ENCODE measurements at places on chromosomes 6 and 20.

- no peaks in the 10 kb centered on the region for H3K4me1 ChIP-seq
- no peak for DNase-seq
- peaks cover 4% of the 10 kb centered on the region for H3K27me3 ChIP-seq
- no peak overlapping the region for H3K4me3 ChIP-seq
These were observed 62.7 kb downstream of the PLCB1 start for GRCh38 chr20:8194721-8195120.

DNA sequence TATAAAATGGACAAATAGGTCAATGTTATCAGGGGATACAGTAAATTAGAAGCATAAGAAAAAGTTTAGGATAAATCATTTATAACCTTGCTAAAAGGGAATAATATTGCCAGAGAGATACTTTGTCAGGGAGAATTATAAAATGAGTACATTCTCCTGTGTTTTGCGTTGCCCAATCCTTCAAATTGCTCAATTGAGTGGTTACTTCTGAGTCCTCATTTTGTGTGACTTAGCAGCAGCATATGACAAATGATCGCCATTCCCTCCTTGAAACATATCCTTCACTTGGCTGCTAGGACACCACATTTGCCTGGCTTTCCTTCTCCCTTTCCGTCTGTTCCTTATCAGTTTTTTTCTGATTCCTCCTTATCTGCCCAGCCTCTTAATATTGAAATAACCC is 106.7 kb upstream of the FLRT3 start:
- H3K36me3 ChIP-seq: no peaks in the 10 kb centered on the region
- no peaks in the 10 kb centered on the region for H3K27me3 ChIP-seq
- H3K4me1 ChIP-seq: no peaks in the 10 kb centered on the region

DNA sequence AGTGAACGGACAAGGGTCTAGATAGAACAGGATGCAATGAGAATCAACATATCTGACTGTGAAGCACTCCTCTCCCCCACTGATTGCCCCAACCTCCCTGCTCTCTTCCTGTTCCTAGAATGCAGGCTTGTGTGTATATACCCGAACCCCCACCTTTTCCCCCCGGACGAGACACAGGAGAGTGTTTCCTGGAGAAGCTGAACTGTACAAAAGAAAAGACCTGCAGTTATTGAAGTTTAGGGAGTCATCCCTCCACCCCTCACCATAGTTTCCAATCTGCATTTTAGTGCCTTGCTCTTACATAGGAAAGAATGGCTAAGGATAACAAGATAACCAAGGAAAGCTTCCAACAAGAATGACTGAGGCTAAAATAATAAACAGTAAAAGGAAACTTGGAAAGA is 55.5 kb upstream of the PDE10A start:
- H3K36me3 ChIP-seq: no peaks in the 10 kb centered on the region
- DNase-seq: no peak
- no peaks in the 10 kb centered on the region for H3K4me1 ChIP-seq
- no peaks in the 10 kb centered on the region for H3K27me3 ChIP-seq
- H3K27ac ChIP-seq: no peak overlapping the region

- no peak overlapping the region for H3K4me3 ChIP-seq
- peaks cover 52% of the 10 kb centered on the region for H3K4me1 ChIP-seq
- DNase-seq: no peak
- H3K27me3 ChIP-seq: no peaks in the 10 kb centered on the region
- H3K27ac ChIP-seq: no peak overlapping the region
These were observed 1.8 kb upstream of the CTSZ start for GRCh38 chr20:59008715-59009336.

DNA sequence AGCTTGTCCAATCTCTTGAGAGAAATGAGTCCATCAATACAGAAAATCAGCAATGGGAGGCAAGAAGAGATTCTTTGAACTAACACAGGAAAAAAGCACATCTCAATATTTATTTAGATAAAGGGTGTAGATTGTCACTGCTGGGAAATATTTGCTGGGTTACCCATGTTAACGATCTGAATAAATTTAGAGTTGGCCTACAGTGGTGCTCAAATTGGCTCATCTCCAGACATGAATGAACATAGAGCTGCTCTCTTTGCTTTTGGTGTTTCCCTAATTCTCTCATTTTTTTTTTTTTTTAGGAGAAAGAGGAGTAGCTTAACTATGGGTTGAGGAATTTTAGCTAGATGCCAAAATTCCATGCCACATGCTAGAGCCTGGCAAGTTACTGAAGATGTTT is 471.2 kb downstream of the PKHD1 start:
- H3K36me3 ChIP-seq: no peaks in the 10 kb centered on the region
- H3K4me3 ChIP-seq: no peak overlapping the region
- H3K27ac ChIP-seq: no peak overlapping the region

DNA sequence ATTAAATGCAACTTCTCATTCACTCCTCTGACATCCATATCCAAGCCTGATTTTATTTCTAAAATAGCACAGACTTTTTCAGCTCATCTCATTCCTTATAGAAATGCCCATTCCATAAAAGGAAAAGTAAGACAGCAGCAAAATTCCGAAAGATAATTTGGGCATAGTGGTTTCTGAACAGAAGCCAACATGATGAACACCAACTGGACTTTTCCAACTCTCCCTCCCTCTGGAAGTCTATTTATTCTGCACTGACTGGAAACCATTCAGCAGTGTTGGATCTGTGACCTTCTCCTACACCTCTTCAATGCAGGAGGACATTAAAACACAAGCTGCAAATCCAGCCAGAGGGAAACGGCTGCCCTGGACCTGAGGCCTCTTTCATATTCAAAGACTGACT is 306.2 kb upstream of the NT5E start:
- no peaks in the 10 kb centered on the region for H3K4me1 ChIP-seq
- no peak for DNase-seq
- no peak overlapping the region for H3K4me3 ChIP-seq
- no peak overlapping the region for H3K27ac ChIP-seq
- no peaks in the 10 kb centered on the region for H3K27me3 ChIP-seq

GRCh38 chr20:47583551-47583950 is 81.9 kb downstream of the NCOA3 start:
- no peaks in the 10 kb centered on the region for H3K27me3 ChIP-seq
- H3K27ac ChIP-seq: no peak overlapping the region
- DNase-seq: no peak
- peaks cover 31% of the 10 kb centered on the region for H3K36me3 ChIP-seq
- H3K4me3 ChIP-seq: no peak overlapping the region

DNA sequence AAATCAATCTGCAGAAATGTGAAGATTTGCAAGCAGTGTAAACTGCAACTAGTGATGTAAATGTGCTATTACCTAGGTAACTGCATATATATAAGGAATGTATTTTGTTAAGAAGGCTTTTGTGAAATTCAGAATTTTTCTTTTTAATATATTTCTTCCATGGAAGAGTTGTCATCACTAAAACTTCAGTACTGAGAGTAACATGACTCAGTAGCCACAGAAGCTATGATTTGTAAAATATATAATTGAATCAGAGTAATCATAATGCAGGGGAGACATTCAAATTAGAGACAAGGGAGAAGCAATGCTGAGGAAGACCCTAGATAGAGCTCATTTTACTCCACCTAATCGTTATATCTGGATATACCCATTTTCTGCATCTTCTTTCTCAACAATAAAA is 141.7 kb downstream of the ADGRG6 start:
- no peak overlapping the region for H3K4me3 ChIP-seq
- H3K27ac ChIP-seq: no peak overlapping the region
- peaks cover 3% of the 10 kb centered on the region for H3K27me3 ChIP-seq
- no peaks in the 10 kb centered on the region for H3K36me3 ChIP-seq
- no peaks in the 10 kb centered on the region for H3K4me1 ChIP-seq

DNA sequence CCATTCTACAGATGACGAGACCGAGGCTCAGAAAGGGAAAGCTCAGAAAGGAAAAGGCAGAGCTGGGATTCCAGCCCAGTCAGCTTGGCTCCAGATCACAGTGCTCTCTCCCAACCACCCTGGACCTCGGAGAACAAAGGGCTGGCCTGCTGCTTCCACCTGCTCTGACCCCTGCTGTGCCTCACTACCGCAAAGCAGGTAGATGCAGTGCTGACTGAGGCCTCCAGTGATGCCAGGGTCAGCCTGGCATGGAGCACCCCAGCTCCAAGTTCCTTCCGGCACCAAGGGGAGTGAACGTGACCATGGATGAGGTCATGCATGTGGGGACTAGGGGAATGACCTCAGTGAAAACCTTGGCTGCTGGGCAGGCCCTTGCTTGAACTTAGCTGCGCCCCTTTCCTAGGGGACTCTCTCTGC is 20.7 kb upstream of the TLDC2 start:
- peaks cover 14% of the 10 kb centered on the region for H3K4me1 ChIP-seq
- no peaks in the 10 kb centered on the region for H3K36me3 ChIP-seq
- DNase-seq: no peak
- no peak overlapping the region for H3K27ac ChIP-seq

DNA sequence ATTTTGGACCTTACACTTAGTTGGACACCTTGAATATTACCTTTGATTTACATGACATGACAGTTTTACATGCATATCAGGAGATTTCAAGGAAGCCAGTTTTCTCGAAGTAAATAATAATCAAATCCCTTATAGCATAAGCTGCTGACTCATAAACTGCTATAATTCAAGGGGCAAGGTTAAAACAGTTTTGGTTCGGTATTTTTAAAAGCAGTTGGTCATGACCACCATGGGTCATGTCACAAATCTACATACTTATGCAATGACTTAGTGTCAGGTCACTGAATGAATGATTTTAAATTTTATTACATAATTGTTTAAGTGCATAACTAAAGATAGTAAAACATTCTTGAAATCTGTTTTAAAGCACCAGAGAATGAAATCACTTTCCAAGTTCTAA is 158.0 kb downstream of the DST start:
- H3K4me1 ChIP-seq: no peaks in the 10 kb centered on the region
- H3K36me3 ChIP-seq: no peaks in the 10 kb centered on the region
- H3K27ac ChIP-seq: no peak overlapping the region
- no peaks in the 10 kb centered on the region for H3K27me3 ChIP-seq
- H3K4me3 ChIP-seq: no peak overlapping the region

- no peaks in the 10 kb centered on the region for H3K36me3 ChIP-seq
- DNase-seq: no peak
- no peaks in the 10 kb centered on the region for H3K4me1 ChIP-seq
- H3K27ac ChIP-seq: no peak overlapping the region
These were observed 315.5 kb downstream of the TENT5A start for GRCh38 chr6:81436990-81437389.

DNA sequence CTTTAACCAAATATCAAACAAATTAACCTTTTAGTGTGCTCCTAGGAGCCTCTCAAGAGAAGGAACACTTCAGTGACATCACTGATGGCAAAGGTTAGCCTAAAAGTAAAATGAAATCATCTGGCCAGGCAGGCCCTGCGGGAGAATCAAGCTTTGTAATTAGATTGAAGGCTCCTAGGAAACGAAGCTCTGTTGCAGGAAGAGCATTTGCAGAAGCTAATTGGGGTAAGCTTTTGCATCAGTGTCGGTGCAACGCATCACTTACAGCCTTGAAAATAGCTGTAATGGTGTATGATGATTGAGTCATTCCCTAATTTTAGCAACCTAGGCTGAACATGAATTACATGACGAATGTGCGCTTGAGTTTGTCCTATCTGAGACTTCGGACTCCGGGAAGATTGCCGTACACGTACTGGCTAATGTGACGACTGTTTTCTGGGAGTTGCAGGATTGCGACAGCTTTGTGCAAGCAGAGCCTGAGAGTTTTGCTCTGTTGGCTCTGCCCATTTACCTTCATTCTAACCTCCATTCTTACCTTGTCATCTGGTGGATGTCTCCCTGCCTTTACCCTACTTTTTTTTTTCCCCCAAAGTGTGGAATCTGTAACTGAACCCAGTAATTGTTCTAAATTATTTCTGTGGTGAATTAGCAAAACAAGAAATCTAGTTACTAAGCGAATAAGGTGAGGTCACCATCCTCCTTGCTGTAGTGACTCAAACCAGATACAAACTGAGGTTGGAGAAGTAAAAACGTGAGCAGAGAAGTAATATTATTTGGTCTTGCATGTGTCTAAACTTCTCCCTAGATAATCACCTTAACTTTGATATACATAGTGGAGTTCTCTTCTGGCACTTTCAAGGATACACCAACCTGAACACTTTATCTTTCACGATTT is 675.9 kb upstream of the CITED2 start:
- no peaks in the 10 kb centered on the region for H3K27me3 ChIP-seq
- no peaks in the 10 kb centered on the region for H3K36me3 ChIP-seq
- H3K27ac ChIP-seq: no peak overlapping the region
- H3K4me1 ChIP-seq: no peaks in the 10 kb centered on the region
- no peak overlapping the region for H3K4me3 ChIP-seq

DNA sequence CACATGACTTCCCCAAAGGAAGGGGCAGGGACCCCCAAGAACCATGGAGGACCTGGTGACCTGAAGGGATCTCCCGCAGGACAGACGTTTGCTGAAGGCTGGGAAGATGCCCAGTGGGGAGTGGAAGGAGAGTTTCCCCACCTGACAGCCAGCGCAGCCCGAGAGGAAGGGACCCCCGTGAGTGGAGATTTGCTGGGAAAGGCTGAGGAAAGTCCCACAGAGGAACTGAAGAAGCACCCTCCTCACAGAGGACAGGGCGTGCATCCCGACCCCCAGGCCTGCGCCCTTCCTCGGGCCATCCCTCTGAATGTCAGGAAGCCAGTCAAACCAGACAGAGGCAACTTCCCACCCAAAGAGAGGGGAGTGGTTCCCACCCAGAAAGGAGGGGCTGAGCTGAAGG is 29.6 kb upstream of the AAR2 start:
- no peak for DNase-seq
- peaks cover 2% of the 10 kb centered on the region for H3K4me1 ChIP-seq
- no peak overlapping the region for H3K4me3 ChIP-seq
- no peak overlapping the region for H3K27ac ChIP-seq
- no peaks in the 10 kb centered on the region for H3K36me3 ChIP-seq

DNA sequence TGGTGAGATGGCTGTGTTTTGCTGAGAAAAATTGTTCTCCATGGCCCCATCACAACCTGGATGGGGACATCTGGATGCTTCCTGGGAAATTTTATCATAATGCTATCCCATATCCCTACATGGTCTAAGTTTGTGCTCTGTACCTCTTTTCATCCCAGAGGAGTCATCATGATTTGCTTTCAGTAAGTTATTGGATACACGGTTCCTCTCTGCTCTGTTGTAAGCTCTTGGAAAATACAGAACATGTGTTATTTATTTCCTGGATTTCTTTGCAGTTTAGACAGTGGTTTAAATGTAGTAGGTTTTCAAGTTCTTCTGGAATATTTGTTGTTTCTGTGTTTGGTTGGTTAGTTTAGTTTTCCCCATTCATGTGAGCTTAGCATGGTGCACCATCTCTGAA is 129.2 kb upstream of the ECI2 start:
- no peaks in the 10 kb centered on the region for H3K4me1 ChIP-seq
- H3K27ac ChIP-seq: no peak overlapping the region
- peaks cover 8% of the 10 kb centered on the region for H3K27me3 ChIP-seq

GRCh38 chr6:117666881-117667280 is 8.4 kb upstream of the NUS1 start:
- H3K27ac ChIP-seq: no peak overlapping the region
- H3K27me3 ChIP-seq: no peaks in the 10 kb centered on the region
- no peak overlapping the region for H3K4me3 ChIP-seq
- DNase-seq: no peak
- H3K4me1 ChIP-seq: no peaks in the 10 kb centered on the region
- H3K36me3 ChIP-seq: no peaks in the 10 kb centered on the region

- peaks cover 2% of the 10 kb centered on the region for H3K36me3 ChIP-seq
- H3K27me3 ChIP-seq: no peaks in the 10 kb centered on the region
- no peak for DNase-seq
- no peak overlapping the region for H3K27ac ChIP-seq
These were observed 94.7 kb downstream of the ANKRD6 start for GRCh38 chr6:89527634-89528033.
